A549 treated with GW870086 at 1 μM for 4 hours (cell line): ENCODE measurements at places on chromosomes 2 and 18. TPM values are rescaled to one million over a fixed set of nuclear protein-coding genes. Genes with fewer than 3 reads are reported as not detected.

The RPRM gene
- 0.11 TPM in 1 of 5 replicates, not detected in the others for total RNA-seq

The OTOS gene
- total RNA-seq: not detected in 5 replicates

The MYO7B gene
- total RNA-seq: 0.11 to 0.29 TPM (median 0.19 TPM) in 4 of 5 replicates, not detected in the other

The REEP1 gene
- 0.77 to 1.1 TPM (median 1.1 TPM) in 5 replicates for total RNA-seq

The NFU1 gene
- 41.1 to 53.1 TPM (median 46.6 TPM) in 5 replicates for total RNA-seq
